Activated CD4-positive, alpha-beta T cell treated with anti-CD3 and anti-CD28 coated beads, Interleukin-2, amount 50 U/mL, for 24 hours (primary cell): ENCODE measurements at places on chromosomes 3 and 15.

GRCh38 chr15:53331328-53332190 lies 427.9 kb downstream of the WDR72 start:
- no peak for DNase-seq

- no peak for DNase-seq
These were observed 38.5 kb downstream of the SPTSSB start for GRCh38 chr3:161332792-161333191.

DNA sequence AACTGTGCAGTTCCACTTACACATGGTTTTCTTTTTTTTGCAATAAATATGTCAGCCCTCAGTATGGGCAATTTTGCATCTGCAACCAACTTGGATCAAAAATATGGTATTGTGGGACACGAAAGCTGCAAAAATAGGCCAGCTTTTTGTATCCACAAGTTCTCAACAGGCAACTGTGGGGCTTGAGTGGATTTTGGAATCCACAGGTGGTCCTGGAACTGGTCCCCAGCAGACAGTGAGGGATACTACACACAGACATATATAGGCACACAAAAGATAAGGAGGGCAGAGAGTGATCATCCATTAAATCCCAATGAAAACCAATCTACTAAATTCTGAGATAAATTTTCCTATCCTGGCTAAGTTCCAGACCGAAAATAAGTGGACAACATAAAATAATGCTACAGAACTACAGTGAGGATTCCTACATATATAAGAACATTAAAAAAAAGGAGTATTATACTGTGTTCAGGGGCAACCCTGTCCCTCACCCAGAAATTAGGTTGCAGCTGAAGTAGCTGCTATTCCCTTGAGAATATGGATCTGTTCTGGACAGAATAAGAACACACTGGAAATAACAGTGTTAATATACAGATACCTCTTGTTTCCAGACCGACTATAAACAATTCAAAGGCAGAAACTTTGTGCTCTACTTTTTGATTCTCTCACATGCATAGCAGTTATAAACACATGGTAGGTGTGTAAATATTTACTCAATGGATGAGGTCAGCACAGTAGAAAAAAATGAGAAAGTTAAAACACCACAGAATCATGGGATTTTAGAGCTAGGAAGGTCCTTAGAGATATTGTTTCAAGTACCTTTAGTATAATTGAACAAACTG lies 25.4 kb downstream of the DENND4A start:
- DNase-seq: no peak

DNA sequence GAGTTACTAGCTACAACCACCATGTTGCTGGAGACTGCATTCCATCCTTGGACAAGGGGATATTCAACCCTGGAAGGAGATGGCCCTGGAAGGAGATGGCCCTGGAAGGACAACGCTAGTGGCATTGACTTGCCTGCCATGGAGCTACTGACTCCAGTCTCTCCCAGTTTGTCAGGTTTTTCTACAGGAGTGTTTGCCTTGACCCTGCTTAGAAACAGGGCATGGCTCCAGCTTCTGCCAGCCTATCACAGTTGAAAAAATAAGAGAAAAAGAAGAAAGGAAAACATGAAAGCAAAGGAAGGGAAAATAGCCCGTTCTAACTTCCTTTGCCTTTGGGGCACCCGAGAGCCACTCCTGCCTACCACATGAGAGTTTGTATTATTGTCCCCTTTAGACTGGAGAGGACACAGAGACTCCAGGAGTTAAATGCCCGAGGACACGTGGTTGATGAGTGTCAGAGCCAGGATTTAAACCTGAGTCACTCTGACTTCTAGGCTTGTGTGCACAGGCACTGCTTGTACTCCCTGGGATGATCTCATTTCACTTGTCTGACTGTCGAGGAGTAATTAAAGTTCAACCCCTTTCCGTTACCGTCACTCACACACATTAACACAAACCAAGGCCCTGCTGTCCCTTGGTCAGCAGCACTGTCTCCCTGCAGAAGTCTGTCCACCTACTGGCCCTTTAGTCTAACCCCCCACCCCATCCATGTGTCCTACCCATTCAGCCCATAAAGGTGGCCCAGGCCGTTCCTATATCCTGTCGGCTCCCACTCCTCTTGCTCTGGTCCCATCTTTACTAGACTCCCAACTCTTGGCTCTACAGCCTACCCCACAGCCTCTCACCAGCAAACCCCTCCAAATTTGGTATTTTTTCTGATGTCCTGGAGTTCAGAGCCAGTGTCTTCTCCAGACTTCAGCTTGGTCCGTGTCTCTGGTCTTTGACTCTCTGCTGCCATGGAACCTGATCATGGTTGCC lies 46.1 kb downstream of the C2CD4A start:
- no peak for DNase-seq

DNA sequence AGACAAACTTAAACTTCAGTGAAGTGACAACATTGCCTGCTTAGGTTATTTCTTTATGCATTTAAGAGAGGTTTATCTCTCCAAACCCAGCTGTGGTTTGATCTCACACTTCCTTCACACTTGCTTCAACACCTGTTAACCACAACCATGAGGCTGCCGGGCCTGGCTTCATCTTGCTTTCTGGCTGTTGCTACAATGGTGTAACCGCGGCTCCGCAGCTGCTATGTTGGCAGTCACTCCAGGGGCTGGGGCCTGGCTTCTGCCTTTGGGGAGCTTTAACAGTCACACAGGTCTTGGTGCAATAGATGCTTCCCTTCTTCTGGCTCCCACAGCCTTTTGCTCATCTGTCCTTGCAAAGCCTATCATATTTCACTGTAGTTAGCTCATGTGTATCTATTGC lies 72.9 kb upstream of the MNS1 start:
- no peak for DNase-seq

- DNase-seq: no peak
These were observed 188.3 kb downstream of the ECT2 start for GRCh38 chr3:172938788-172939187.

DNA sequence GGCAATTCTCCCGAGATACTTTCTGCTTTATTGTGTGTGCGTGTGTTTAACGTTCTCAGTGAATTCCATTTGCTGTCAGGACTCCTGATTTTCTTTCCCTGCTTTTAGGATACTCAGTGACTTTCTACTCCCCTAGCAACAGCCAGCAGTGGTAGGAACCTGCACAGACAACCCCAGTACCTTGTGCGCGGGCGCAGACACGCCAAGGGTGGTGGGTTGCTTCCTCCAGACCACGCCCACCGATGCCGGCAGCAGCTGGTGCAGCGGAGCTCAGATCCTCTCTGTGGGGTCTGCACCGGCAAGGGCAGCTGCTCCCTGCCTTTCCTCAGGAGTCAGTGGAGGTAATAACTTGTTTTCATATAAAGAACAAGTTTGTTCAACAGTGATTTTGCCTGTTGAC lies 225.1 kb upstream of the NDN start:
- DNase-seq: no peak

GRCh38 chr3:124774327-124774718 lies 44.1 kb downstream of the UMPS start:
- DNase-seq: no peak

DNA sequence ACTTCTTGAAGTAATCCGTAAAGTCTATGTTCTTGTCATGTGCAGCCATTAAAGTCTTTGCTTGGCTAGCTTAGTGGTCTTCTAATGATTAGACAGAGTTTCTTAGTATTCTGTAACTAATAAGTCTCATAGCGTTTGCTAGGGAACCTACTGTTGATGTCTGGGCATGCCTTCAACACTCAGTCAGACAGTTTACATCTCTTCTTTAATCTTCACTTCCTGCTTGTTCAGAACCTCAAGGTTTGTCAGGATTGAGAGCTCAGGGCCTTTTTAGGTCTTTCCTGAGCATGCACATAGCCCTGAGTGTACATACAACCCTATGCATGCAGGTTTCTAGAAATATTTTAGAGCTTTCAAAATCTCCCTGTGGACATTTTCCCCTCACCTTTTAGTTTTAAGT lies 426.3 kb downstream of the AGBL1 start:
- DNase-seq: no peak

DNA sequence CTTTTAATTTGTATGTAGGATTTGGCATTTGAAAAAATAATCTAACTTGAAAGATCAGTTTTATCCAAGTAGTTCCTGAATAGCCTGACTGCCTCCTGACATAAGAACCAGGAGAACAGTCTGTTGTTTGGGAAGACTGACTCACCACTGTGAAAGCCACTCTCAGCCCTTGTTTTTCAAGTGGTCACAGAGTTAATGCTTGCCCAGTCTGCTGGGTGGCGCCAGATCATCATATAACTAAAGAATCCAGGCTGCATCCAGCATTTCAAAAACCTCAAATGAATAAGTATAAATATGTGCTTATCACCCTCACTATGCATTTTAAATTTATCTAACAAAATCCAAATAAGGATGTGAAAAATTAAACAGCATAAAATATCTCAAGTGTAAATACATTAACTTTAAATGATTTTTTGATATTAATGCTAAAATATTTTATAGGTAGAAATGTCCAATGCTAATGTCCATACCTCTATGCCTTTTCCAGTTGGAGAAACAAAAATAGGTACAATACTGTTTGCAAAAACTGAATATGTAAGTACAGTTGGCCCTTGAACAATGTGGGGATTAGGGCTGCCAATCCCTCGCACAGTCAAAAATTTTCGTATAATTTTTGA lies 26.9 kb upstream of the ZBBX start:
- no peak for DNase-seq

DNA sequence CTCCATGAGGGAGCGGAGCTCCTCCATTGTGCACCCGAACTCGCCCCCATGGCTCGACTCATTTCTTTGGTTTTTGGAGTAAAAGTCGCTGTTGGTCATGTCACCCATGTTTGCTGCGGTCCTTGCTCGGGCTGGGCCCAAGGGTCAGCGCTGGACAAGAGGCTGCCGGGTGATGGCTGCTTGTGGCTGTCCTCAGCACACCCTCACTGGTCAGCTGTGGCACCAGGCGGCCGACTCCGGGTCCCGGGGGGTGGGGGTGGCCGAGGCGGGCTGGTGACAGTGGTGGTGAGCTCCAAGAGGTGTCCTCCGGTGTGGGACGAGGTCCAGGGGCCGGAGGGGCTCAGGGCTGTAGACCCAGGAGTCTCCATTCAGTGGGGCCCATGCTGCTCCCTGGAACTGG lies 56.0 kb downstream of the ATP2B2 start:
- no peak for DNase-seq

DNA sequence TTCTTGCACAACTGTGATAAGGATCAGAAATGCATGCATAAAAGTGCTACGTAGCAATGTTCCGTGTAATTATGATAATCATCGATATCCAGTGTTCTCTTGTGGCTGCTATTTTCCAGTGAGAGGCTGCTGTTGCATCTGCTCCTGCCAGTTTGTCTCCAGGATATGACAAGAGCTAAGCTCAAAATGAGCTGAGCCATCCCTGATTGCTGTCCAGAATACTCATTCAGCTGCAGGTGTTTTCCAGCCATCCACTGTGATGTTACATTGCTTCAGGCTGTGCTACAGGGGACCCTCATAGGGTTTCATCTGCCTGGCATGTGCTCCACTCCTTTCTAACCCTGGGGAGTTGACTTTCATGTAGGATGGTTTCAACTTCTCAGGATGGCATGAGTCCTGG lies 976.0 kb downstream of the ROBO1 start:
- DNase-seq: no peak

- no peak for DNase-seq
These were observed 45.2 kb downstream of the SPRED1 start for GRCh38 chr15:38297623-38298388.

GRCh38 chr3:151351648-151352047 lies 22.3 kb upstream of the P2RY13 start:
- no peak for DNase-seq

DNA sequence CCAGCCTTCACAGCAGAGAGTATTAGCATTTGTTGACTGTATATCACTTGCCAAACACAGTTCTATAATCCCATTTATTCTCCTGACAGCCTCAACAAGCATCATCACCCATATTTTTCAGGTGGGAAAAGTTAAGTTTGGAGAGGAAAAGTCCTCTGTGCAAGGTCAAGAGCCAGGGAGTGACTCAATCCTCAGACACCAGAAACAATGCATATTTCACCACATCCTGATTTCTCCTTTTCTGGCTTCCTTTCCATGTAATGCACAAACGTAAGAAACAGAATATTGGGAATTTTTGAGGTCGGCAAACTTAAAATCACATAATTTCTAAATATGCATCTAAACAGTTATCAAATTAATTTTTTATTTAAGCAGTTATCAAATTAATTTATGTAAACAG lies 116.0 kb upstream of the GADL1 start:
- DNase-seq: no peak

GRCh38 chr15:66405615-66406014 lies 18.9 kb downstream of the MAP2K1 start:
- no peak for DNase-seq

DNA sequence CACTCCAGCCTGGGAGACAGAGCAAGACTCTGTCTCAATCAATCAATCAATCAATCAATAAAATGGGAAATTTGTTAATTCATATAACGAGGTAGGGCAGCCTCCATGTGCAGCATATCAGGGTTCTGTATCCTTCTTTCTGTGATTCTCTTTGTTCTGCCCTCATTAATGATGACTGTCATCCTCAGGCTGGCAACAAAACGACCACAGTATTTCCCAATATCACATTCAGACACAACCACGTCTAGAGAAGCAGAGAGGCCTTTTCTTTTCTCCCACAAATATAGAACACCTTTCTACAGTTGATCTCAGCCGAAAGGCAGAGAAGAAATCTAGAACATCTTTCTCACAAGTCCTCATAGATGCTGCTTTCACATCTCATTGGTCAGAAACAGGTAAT lies 11.2 kb downstream of the CEP19 start:
- DNase-seq: no peak

DNA sequence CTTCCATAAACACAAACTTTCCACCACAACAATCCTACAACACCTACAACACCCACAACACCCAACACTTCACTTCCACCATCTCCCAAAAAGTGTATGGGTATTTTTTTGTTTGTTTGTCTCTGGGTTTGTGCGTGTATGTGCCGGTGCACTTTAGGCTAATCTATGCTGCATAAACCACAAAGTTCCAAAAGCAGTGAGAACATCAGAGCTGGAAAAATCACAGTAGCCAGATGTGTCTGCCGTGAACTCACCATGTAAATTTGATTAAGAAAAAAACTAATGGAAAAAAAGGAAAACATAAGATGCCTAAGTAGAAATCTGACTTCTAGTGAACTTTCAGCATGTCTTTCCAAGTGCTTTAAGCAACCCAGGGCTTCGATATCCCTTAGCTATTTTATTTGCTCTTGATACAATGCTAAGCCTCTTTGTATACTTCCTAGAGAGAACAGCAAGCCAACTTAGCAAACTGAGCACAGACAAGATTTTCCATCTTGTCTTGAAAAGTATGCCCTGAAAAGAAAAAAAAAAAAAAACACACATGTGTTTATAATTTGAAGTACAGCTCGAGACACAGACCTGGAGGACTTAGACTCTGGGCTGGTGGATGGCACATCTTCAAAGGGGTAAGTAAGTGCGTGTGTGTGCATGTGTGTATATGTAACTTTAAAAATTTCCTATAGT lies 91.4 kb downstream of the WWTR1 start:
- DNase-seq: no peak

- DNase-seq: no peak
These were observed 834.5 kb upstream of the NECTIN3 start for GRCh38 chr3:110236976-110237610.

GRCh38 chr3:129379582-129380358 lies 48.7 kb downstream of the EFCAB12 start:
- no peak for DNase-seq
